ENCODE measurements at places on chromosomes 2 and 18. TPM values are rescaled to one million over a fixed set of nuclear protein-coding genes. Genes with fewer than 3 reads are reported as not detected.
A peak's percentile ranks its signal among the peaks of the same experiment; 100 is the strongest.

Gene IL36A
- not detected for total RNA-seq

Gene ITPRID2
- total RNA-seq = 94.5 TPM

Gene ZSCAN30
- total RNA-seq = 12.8 TPM

Gene ASPRV1
- total RNA-seq = 0.75 TPM

Gene GATA6
- 1.9 TPM for total RNA-seq

Gene TFPI
- total RNA-seq = 325 TPM

Gene TMEM247
- not detected for total RNA-seq

Gene IL37
- total RNA-seq = not detected

Gene GPR45
- not detected for total RNA-seq

GRCh38 chr2:42980764-42981416 lies 188.5 kb upstream of the HAAO start:
- no peak for DNase-seq
- no peak overlapping the region for H3K4me3 ChIP-seq
- no peaks in the 10 kb centered on the region for H3K27me3 ChIP-seq
- no peaks in the 10 kb centered on the region for H3K36me3 ChIP-seq
- peaks cover 8% of the 10 kb centered on the region for H3K4me1 ChIP-seq

DNA sequence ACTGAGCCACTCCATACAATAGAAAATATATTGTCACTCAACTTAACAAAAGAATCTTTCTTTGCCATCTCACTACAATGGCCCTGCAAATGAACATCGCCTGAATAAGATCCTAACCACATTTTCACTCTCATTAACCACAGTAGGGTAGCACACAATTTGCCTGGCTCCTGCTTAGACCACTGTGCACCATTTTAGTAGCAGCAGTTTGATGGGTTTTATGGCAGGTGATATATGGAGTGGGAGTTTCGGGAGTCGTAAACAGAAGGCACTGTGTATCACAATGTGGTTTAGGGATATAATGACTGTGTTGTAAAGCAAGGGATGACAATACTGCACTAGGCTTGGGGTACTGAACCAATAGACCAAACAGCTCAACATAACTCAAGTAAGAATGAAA lies 617.4 kb downstream of the BCL11A start:
- no peaks in the 10 kb centered on the region for H3K4me1 ChIP-seq
- no peak overlapping the region for H3K27ac ChIP-seq
- no peaks in the 10 kb centered on the region for H3K36me3 ChIP-seq
- DNase-seq = no peak
- H3K27me3 ChIP-seq = no peaks in the 10 kb centered on the region

- no peaks in the 10 kb centered on the region for H3K27me3 ChIP-seq
- no peak for DNase-seq
- peak overlapping the region; percentile 79 for H3K27ac ChIP-seq
- H3K4me1 ChIP-seq = peaks cover 21% of the 10 kb centered on the region
- no peaks in the 10 kb centered on the region for H3K36me3 ChIP-seq
These were observed 946.9 kb upstream of the SOX11 start for GRCh38 chr2:4745056-4745991.

DNA sequence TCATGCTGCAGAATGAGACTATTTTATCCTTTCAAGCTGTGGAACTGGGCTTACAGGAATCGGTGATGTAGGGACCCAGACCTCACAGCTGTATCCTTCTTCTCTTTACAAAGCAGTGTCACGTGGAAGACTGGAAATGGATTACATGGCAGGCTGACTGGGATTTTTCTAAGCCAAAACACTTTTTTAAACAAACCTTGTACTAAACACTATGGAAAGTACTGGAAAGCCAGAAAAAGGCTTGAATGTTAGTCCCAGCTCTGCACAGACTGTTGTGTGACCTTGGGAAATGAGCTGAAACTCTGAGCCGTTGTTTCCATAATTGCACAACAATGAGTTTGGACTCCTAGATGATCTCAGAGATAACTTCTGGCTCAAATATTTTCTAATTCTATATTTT lies 7.6 kb upstream of the ADAM23 start:
- H3K27ac ChIP-seq = no peak overlapping the region
- H3K27me3 ChIP-seq = peaks cover 7% of the 10 kb centered on the region
- H3K4me1 ChIP-seq = no peaks in the 10 kb centered on the region
- H3K36me3 ChIP-seq = no peaks in the 10 kb centered on the region
- no peak for DNase-seq
- no peak overlapping the region for H3K4me3 ChIP-seq

- H3K4me1 ChIP-seq = no peaks in the 10 kb centered on the region
- no peaks in the 10 kb centered on the region for H3K36me3 ChIP-seq
- H3K4me3 ChIP-seq = no peak overlapping the region
- no peak overlapping the region for H3K27ac ChIP-seq
- DNase-seq = no peak
- H3K27me3 ChIP-seq = no peaks in the 10 kb centered on the region
These were observed 191.7 kb upstream of the ZC3H15 start for GRCh38 chr2:186294248-186294888.

- no peak overlapping the region for H3K27ac ChIP-seq
- H3K36me3 ChIP-seq = no peaks in the 10 kb centered on the region
- no peak overlapping the region for H3K4me3 ChIP-seq
These were observed 34.2 kb downstream of the IMPA2 start for GRCh38 chr18:12015416-12016062.

DNA sequence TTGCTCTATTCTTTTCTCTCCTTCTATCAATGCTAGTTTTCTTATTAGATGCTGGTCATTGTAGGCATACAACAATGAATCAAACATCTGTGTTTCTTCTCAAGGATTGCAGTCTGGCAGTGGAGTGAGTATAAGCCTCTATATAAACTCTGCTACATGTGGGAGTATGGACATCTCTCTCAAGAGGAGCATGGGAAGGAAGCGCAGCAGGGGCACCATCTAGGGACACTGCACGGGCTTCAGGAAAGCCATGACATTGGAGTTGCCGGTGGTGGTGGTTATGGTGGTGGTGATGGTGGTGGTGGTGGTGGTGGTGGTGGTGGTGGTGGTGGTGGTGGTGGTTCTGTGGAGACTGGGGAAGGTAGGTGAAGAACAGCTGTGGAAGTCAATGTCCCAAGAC lies 462.6 kb downstream of the RNF144A start:
- no peak overlapping the region for H3K4me3 ChIP-seq
- H3K36me3 ChIP-seq = no peaks in the 10 kb centered on the region
- DNase-seq = no peak

DNA sequence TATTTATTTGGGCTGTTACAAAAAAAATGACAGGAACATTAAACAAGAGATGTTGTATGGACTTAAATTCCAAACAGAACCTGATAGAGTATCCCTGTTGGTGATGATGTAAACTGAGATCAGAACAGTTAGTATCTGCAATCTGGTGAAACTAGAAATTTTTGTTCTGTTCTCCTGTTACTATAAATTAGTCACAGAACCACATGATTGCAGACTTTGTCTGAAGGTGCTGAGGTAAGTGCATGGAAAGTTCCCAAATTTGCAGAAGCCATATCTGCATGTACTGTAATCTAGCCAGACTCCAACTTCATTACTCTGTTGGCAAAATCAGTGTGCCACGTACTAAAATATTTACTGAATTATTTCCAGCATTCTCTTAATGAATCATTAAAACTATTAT lies 516.3 kb upstream of the FSIP2 start:
- H3K36me3 ChIP-seq = no peaks in the 10 kb centered on the region
- H3K4me3 ChIP-seq = no peak overlapping the region
- no peaks in the 10 kb centered on the region for H3K4me1 ChIP-seq

DNA sequence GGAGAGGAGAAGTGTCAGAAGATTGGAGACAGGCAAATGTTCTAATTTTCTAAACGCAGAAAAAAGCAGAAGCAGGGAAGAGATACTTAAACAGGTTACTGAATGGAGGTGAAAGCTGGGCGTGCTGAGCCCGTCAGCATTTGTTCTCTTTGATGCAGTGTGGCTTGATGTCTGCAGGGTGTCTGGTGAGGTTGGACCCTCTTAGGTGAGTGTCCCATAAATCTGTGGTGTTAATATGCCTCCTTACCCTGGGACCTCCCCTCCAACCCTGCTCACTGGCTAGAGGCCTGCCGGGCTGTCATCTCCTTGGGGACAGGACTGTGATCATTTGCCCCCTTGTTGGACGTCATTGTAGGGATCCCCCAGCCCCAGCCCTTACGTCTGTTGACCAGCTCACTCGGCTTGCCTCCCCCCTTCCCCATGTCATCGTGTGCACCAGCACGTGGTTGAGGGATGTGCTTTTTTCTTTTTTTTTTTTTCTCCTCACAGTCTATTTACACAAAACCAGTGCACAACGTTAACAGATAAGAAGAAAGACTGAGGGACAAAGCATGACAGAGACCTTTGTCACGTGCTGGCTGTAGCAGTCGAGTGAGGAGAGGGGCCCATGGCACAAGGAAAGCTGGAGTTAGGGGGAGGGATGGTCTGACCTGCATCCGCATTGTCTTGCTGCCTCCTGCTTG lies 56.4 kb downstream of the NCK2 start:
- DNase-seq = no peak
- H3K27ac ChIP-seq = no peak overlapping the region
- H3K4me3 ChIP-seq = no peak overlapping the region

DNA sequence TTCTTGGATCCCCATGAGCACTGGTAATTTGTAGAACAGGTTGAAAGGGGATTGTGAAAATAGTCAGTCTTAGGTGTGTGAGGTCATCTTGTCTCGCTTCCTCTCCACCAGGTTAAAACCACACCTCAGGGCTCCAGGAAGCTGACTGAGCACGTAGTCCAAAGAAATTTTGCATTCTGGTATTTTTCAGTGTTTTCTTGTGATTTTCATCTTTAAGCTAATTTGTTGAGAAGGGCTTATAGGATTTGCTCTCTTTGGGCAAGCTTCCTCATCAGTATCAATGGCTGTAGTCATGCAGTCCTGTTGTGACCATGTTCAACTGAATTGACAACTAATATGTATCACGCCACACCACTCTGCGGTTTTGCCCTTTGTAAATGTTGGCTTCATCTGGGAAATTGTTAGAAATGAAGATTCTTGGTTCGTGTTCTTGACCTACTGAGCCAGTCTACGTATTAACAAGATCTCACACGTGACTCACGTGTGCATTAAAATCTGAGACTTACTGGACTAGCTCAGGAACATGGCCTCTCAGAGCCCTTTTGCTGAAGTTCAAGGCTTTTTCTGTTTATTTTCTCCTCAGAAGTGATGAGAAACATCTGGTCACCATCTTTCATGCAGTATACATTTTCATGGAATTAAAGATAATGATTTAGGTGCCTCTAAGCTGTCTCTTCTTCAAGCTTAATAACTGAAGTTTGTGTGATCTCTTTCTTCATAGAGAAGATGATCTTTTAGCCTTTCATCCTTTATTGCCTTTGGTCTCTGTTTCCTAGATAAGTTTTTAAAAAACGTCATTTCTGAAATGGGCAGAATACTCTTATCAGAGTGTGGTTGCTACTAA lies 32.8 kb downstream of the FMNL2 start:
- peak overlapping the region; percentile 8 for H3K27ac ChIP-seq
- DNase-seq = no peak
- H3K36me3 ChIP-seq = no peaks in the 10 kb centered on the region
- no peak overlapping the region for H3K4me3 ChIP-seq
- no peaks in the 10 kb centered on the region for H3K27me3 ChIP-seq
- peaks cover 34% of the 10 kb centered on the region for H3K4me1 ChIP-seq

GRCh38 chr2:236768393-236769140 lies 198.9 kb downstream of the ACKR3 start:
- H3K27ac ChIP-seq = peak overlapping the region; percentile 85
- peaks cover 7% of the 10 kb centered on the region for H3K36me3 ChIP-seq
- peaks cover 36% of the 10 kb centered on the region for H3K4me1 ChIP-seq
- H3K27me3 ChIP-seq = no peaks in the 10 kb centered on the region
- peak overlapping the region; percentile 55 for H3K4me3 ChIP-seq

DNA sequence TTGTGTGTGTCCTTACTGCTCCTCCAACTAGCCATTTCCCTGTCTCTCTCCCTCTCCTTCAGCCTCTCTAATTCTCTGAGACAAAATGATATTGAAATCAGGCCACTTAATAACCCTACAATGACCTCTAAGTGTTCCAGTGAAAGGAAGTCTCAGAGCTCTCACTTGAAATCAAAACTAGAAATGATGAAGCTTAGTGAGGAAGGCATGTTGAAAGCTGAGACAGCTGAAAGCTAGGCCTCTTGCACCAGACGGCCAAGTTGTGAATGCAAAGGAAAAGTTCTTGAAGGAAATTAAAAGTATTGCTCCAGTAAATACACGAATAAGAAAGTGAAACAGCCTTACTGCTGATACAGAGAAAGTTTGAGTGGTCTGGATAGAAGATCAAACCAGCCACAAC lies 72.9 kb downstream of the PRKCE start:
- no peak for DNase-seq
- H3K4me1 ChIP-seq = peaks cover 8% of the 10 kb centered on the region
- no peak overlapping the region for H3K4me3 ChIP-seq
- no peaks in the 10 kb centered on the region for H3K36me3 ChIP-seq

DNA sequence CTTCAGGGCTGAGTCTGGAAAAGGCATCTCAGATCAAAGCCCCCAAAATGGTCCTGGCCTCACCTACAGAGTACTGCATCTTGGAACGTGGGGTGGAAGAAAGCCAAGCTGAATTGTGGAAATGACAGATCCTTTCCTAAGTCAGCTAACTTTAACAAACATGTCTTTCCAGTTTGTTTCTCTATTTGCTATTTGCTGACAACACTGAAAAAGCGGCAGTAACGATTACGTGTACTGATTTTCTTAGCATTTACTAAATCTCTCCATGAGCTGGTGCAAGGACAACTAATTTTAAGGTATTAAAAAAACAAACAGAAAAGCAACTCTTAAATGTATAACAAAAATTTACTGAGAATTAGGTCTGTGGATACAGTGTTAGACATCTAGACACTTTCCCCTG lies 1.1 kb downstream of the HIBCH start:
- H3K27me3 ChIP-seq = peaks cover under 1% of the 10 kb centered on the region
- DNase-seq = no peak
- H3K27ac ChIP-seq = peak overlapping the region; percentile 96
- H3K4me3 ChIP-seq = peak overlapping the region; percentile 94
- H3K4me1 ChIP-seq = peaks cover 38% of the 10 kb centered on the region
- H3K36me3 ChIP-seq = peaks cover 4% of the 10 kb centered on the region

DNA sequence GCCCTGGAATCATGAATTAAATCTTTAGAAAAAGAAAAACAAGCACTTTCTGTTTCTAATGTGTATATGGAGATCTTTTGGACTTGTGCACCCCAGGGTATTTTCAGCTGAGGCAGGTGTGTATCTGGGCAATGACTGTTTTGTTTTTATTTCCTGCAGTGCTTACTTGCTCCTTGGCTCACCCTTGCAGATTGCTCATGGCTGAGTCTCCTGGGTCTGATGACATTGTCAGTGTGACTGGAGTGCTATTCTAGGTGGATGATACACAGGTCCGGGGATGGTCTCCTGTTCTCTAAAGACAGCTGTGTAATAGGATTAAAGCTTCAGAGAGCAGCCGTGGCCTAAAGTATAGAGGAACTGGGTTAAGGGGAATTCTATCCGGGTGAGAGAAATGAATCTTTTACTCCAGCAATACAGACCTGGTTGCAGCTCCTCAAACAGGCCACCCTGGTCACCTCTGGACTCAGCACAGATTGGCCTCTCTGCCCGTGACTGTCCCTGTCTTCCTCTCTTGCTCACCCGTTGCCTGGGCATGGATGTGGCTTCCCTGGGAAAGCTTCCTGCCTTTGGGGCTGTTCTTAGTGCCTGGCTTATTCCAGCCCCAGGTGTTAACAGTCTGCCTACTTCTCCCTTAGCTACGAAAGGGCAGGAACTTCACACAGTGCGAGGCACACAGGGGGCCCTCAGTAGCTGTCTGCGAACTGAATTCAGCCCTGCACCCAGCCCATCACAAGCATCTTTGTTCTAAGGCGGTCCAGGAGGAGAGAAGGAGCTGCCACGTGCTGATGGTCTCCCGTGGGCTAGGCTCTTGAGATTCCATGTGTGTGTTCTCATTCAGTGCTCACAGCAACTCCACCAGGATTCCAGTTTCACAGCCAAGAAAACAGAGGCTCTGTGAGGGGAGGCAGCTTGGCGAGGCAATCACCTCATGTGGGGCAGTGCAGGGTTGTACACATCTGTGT lies 84.3 kb downstream of the ACOXL start:
- H3K4me1 ChIP-seq = peaks cover 4% of the 10 kb centered on the region
- H3K27ac ChIP-seq = no peak overlapping the region
- H3K36me3 ChIP-seq = no peaks in the 10 kb centered on the region
- peak; percentile 69 for DNase-seq
